ENCODE measurements at places on chromosomes 3 and 15.

GRCh38 chr3:138945709-138946662 is 951 bp downstream of the FOXL2 start:
- no peak for DNase-seq

DNA sequence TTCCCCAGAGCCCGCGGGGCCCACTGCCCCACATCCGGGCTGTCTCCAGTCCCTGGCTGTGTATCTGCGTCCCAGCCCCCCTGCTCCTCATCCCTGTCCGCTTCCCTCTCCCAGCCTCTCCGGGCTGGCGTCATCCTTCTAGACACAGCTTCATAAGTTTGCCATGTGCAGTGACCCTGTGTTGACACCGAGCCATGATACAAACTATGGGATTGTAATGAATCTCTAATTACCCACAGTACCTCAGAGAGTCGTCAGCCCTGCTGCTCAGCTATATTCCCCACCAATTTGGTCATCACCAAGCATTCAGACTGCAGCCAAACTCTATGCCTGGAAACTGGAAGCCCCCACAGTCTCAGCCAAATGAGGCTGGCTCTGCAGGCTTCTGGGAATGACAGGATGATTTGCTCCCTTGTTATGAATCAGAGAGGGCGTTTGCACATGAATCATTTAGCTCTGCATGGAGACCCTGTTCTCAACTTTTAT is 466.1 kb upstream of the ATP11B start:
- DNase-seq, result no peak

DNA sequence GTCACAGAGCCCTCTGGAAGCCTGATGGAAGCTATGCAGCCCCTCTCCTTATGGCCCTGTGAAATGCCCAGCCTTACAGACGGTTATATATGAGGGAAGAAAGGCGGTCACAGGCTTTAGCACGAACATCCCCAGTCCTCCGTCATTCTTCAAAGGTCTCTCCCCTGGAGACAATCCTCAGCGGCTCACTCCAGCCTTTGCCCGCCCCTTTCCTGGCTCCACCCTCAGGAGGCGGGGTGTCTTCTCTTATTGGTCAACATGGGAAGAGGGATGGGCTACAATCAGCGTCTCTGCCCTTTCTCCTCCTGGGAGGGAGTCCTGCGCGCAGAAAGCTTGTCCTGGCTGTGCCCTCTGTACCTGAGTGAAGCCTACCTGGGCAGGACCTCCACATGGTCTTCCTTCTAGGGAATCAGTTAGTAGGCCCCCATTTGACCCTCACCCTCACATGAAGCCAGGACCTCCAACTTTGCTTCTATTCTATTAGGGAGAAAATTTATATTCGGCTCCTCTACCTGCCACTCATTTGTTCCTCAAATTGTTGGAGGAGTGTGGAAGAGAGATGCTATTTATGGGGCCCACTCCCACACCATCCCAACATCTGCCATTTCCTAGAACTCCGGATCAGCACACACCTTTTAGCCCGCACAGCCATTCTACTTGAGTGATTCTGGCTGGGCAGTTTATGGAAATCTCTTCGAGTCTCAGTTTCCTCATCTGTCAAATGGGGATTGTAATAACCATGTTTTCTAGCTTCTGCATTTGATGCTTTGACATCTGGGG is 112.9 kb upstream of the SLC6A11 start:
- no peak for DNase-seq

DNA sequence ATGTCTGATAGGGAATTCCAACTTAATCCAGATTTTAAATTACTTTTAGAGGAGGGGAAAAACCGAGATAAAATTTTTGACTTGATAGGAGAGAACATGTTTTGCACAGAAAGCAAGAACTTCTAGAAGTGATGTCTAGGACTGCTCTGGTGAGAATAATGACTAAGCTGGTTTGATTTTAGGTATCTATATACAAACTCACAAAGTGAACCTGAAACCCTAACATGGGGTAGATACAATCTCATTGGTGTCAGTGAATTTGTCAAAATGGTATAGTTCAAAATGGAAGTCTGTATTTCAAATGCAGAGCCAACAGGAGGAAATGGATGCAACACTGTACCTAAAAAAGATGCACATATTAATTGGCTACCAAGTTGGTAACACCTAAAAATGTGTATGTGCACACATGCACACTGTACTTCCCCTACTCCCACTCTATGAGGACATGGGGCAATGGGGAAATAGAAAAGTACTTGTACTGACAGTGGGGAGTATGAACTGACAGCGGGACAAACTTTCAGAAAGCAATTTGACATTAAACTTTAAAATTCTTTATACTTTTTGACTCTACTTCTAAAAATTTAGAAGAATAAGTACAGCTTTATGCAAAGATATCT is 53.0 kb downstream of the NR1I2 start:
- DNase-seq, result no peak

DNA sequence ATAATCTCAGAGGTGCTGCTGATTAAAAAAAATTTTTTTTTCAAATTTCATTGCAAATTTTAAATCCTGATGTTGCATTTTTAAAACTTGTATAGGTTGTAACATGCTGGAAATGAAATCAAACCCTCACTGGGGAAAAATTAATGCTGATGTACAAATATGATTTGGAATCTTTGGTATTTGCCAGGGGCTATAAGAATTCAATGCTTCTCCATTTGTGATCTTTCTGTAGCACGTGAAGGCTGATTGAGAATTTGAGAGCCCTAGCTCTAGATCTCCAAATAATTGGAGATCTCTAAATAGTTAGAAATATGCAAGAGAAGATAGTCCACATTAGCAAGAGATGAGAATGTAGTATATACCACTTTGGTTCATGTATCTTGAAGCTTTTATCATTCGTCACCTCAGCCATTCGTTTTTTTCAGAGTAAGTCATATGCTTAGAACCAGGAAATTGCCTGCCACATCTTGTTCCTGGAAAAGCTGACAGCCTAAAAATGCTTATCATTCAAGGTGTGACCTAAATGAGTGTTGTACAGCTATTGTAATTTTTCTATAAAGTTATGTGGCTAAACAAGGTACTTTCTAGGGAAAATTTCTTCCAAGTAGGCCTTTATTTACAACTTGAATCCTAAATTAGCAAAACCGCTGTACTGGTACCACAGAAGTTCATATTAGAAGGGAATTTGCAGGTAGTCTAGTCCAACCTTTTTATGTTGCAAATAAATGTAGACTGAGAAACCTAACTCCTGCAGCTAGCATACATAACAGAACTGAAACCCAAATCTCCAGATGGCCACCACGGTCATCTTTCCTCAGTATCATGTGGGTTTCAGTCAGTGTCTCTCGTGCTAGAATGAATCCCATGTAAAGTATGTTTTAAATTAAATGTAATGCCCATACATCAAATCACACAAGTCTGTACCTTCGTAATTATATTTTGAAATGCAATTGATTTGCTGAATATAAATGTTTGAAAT is 48.5 kb downstream of the FNDC3B start:
- no peak for DNase-seq

DNA sequence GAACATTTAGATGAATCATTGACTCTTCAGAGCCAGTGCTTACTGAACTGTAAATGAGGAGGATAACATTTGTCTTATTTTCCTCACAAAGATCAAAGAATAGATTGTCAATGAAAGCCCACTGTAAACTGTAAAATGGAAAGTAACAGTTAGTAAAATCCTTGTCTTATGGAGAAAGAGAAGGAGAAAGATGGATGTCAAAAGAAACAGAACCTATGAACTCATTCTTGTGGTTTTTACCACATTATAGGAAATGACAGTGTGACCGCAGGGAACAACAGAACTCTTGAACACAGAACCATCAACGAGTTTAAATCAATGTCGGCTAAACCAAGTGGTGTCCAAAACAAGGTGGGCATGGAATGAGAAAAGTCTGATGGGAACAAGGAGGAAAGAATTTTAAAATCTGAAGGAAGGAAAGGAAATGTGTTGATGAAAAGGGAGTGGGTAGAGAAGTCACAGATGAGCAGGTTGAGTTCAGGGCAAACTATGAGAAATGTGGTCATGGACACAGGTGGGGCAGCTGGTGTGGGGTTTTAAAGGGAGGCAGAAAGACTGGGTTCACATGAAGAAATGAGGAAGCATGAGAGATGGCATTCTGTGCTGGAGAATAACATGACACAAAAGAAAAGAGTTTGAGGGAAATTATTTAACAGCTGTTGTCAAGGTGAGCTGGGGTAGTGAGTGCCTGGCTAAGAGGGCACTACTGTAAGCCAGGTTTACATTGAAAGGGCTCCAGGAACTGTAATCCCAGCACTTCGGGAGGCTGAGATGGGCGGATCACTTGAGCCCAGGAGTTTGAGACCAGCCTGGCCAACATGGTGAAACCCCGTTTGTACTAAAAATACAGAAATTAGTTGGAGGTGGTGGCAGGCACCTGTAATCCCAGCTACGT is 42.4 kb upstream of the ETV5 start:
- no peak for DNase-seq

DNA sequence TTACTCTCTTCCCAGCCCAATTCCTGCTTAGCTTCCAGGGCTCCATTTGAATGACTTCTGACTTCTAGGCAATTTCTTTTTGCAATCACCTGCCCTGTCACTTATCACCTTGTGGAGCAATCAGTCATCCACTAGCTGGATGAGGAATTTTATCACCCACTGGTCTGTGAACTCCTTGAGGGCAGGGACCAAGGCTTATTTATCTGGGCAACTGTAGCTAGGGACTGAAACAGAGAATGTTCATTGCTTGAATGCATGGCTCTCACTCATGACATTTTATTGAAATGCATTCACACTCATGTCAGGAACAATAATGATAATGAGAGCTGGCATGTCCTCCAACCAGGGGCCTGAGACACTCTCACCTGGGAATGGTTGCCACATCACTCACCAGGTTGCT is 15.5 kb downstream of the TNFAIP8L3 start:
- DNase-seq, result no peak

- no peak for DNase-seq
These were observed 127.0 kb downstream of the KLHL25 start for GRCh38 chr15:85667491-85668424.

GRCh38 chr15:84880007-84880406 is 4.5 kb upstream of the SLC28A1 start:
- DNase-seq, result no peak

- DNase-seq, result no peak
These were observed 77.5 kb downstream of the TBC1D5 start for GRCh38 chr3:17664923-17665322.

- no peak for DNase-seq
These were observed 13.0 kb downstream of the PLD1 start for GRCh38 chr3:171797265-171797679.

DNA sequence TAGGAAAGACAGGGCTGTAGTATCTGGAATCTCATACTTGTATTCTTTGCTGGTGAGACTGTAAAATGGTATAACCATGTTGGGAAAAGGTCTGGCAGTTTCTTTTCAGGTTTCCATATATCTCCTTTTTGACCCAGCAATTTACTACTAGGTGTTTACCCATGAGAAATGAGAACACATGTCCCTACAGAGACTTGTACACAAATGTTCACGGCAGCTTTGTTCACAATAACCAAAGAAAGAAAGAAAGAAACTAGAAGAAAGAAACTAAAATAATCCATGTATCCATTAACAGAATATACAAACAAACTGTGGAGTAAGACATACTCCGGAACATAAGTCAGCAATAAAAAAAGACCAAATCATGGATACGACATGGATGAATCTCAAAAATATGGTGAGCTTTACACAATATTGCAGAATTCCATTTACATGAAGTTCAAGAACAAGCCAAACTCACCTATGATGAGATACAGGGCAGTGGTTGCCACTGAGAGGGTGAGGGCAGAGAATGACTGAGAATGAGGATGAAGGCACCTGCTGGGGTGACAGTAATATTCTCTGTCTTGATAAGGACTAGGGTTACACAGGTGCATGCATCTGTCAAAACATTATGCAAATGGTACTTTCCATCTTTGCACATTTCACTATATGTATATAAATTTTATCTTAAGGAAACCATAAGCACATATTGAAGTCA is 2.7 kb downstream of the RFTN1 start:
- no peak for DNase-seq

- DNase-seq, result no peak
These were observed 25.7 kb upstream of the OCA2 start for GRCh38 chr15:28124841-28125240.

DNA sequence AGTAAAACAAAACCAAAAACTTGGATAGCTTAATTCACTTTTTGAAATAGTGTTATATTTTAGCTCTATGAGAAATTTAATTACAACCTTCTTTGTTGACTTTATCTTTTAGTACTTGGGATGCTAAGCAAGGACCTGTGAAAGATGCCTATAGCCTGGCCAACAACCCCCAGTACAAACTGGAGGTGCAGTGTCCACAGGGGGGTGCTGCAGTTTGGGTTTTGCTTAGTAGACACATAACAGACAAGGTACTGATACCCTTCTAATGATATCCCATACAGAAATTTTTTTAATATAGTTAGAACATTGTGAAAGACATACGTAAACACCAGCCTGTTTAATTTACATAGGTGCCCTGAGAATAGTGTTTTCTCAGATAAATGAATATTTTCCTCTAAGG is 35.3 kb downstream of the CAPN7 start:
- DNase-seq, result peak; percentile 20

GRCh38 chr15:62494197-62494596 is 329.1 kb upstream of the C2CD4B start:
- DNase-seq, result no peak

DNA sequence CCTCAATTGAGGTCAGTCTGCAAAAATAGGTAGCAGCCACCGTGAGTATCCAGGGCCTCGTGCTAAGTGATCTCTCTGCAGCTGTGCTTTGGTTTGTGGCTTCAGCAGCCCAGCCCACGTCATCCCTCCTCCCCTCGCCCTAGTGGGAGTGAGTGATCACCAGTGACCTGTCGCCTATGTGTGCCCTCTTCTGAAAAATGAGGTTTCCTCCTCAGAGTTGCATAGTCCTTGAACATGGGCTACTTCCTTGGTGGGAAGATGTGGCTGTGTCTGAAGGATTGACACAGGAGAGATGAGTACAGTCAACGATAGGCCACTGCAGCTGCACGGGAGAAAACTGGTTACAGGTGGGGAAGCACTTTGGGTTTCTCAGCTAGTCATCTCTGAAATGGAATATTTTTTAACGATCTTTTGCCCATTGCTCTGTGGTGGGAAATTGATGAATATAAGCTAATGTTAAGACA is 144.8 kb upstream of the BHLHE40 start:
- peak; percentile 36 for DNase-seq

- no peak for DNase-seq
These were observed 908.4 kb downstream of the EPHA3 start for GRCh38 chr3:90015688-90016356.

DNA sequence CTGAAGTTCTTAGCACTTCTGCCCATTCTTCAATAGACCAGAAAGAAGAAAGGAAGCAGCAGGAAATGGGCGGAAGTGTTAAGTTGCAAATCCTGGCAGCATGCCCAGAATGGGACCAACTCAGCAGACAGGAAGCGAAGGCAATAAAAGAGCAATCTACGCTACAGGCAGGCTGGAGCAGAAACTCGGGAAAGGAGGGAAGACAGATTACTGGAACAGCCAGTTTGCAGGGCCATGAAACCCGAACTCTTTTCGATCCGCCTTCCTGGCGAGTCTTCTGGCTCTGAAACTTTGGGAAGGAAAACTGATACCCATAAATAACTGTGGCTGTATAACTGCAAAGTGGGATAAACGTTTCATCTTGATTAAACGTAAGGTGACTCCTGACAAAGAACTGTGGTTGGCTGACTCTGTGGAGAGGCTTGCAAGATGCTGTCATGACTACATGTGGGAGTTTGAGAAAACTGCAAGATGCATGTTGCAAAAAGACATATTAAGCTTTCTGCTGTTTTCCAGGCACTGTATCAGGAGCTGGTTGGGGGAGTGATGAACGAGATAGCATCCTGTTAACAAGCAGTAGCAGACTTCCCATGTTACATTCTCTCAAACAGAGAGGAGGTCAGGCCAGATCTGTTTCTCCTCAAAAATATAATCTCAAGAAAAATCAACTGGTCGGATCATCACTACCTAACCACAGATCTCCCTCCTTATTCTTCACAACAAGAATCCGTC is 67.8 kb downstream of the FMN1 start:
- DNase-seq, result peak; percentile 23
